ENCODE measurements at places on chromosomes 3 and 15.

DNA sequence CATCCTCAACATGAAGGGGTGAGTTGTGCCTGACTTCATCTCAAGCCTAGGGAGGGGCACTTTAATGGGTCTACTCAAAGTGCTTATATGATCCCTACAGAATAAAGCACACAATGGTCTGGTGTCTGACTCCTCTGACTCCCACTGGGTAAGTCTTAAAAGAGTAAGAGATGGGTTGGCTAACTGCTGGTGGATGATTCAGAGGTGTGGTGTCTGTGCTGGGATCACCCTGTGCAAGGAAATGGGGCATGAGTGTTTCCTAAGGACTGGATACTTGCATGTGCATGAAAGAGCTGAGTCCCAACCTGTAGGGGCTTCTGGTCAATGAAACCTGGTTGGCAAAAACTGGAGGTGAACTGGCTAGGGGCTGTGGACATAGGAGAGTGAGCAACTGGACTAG is 158.8 kb downstream of the IL20RB start:
- DNase-seq: no peak

GRCh38 chr15:39649757-39650156 is 68.9 kb downstream of the THBS1 start:
- DNase-seq: no peak

GRCh38 chr3:107907996-107908395 is 182.8 kb downstream of the CD47 start:
- DNase-seq: no peak

DNA sequence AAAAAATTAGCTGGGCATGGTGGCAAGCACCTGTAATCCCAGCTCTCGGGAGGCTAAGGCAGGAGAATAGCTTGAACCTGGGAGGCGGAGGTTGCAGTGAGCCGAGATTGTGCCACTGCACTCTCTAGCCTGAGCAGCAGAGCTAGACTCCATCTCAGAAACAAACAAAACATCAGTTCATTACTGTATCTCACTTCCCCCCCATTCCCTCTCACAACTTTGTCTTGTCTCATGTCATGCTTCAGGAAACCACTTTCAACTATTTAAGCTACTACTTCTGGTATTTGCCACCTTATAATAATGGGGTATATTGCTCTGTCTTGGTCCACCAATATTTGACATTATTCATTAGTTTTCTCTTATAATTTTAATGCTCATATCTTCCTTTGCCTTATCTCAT is 26.2 kb downstream of the PIK3CA start:
- no peak for DNase-seq

DNA sequence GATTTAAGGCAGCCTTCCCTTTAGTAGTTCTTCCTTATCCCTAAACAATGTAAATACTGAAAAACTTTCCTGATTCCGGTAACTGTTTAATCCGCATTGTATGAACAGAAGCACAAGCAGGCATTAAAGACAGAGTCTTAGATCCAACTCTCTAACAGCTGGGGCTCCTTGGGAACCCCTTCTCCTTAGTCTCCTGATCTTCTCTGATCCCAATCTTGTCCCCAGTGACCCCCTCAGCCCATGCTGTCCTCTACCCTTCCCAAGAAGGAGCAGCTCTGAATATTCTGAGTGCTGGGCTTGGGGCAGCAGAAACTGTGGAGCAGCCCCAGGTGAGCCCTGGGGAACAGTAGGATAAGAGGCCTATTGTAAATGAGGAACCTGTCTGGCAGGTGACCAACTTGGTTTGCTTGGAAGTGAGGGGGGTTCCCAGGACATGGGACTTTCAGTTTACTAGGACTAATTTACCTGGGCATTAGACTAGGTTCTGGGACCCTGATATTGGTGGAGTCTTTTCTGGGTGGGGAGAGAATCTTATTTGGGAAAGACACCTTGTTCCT is 13.0 kb upstream of the SLC30A4 start:
- no peak for DNase-seq

DNA sequence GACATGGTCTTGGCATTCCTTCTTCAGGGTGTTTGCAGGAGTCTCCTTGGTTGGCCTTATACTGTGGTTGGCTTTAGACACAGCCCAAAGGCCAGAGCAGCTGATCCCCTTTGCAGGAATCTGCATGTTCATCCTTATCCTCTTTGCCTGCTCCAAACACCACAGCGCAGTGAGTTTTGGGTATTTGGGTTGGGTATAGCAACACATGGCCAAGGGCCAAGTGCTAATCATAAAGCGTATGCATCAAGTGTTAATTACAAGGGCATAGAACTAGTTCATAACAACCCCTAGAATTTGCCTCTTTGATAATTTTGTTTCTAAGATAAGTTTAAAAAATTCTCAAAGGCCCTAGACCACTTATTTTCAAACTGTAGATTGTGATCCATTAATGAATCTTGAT is 11.8 kb downstream of the SLC28A2 start:
- no peak for DNase-seq

GRCh38 chr3:80232760-80233159 is 465.0 kb upstream of the ROBO1 start:
- no peak for DNase-seq

DNA sequence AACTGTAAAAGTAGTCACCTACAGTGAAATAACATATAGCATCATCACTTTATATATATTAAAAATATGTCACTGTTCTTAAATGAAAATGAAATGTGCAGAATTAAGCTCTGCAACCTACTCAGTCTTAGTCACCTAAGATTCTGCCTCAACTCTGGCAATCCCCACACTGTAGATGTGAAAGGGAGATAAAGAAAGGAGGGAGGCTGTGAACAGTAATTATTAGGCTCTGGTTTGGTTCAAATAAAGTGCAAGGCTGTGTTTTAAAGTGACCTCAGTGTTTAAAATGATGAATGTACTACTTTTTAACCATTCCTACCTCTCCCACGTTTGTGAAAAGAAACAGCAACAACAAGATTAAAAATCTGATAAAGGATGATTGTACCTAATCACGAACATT is 72.2 kb downstream of the ATP8B4 start:
- no peak for DNase-seq

GRCh38 chr3:73107215-73107614 is 45.8 kb downstream of the EBLN2 start:
- DNase-seq: no peak

- DNase-seq: no peak
Observed at GRCh38 chr3:69085833-69086722, 1.3 kb downstream of the ARL6IP5 start.

DNA sequence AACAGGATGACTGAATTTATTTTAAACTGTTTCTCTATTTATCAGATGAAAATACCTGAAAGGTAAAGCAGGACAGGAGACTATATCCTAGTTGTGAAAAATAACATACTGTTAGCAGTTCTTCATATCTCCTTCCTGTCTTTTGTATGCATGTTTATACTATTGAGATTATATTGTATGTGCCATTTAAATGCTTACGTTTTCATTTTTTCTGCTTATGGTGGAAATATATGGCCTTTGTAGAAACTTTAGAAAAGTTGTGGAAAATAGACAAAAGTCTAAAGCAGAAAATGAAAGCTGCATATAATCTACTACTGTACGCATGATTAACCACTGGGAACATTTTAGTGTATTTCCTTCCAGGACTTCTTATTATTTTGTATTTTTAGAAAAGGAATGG is 2.1 kb upstream of the PPM1L start:
- no peak for DNase-seq

DNA sequence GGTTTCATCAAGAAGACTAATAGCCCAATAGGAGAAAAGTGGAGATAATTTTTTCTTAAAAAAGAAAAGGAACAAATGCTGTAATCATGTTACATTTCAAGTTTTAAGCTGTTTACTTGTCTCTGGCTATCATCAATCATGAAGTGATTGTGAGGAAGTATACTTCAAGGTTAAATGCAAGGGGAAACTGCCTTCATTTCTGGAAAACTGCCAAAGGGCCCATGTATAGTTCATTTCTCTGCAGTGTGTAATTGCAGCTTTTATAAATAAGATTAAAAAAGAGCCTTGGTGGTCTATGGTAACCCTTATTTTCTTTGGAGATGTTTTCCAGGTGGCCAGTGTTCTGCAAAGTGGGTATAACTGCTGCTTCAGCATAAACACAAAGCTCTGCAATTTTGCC is 101.9 kb downstream of the GRM7 start:
- no peak for DNase-seq

DNA sequence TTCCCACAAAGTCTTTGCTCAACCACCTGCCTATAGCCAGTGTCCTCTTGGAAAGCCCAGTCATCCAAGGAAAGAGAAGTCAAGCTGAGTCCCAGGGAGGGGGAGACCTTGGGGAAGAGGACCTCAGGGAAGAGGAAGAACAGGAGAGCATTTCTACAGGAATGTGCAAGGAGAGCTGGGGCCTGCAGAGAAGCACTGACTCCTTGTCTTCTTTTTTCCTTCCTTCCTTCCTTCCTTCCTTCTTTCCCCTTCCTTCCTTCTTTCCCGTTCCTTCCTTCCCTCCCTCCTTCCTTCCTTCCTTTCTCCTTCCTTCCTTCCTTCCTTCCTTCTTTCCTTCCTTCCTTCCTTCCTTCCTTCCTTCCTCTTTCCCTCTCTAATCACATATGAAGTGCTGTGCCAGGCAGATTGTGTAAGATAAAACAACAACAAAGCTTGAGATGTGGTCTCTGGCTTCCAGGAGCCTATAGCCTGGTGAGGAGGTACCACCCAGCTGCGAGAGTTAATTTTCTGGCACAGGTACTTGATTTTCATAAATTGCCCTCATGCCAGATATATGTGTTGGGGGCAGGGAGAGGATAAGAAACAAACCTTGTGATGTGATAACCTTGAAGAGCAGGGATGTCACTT is 70.0 kb downstream of the NOX5 start:
- DNase-seq: no peak

DNA sequence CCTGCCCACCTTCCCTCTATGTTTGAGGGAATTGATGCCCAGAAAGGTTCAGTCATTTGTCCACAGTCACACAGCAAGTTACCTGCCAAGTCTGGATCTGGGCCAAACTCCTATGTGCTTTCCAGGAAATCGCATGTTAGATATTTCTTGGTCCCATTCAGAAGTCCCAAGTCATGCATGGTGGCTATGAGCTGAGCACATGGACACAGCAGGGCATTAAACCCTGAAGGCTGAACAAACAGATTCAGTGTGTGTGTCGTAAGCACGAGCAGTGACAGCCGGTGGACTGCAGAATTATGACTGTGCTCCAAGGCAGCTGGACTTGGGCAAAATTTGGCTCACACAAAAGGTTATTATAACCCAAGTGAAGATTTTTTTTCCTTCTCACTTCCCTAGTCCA is 11.4 kb upstream of the SLC6A6 start:
- DNase-seq: no peak

GRCh38 chr3:29679944-29680343 is 399.1 kb downstream of the RBMS3 start:
- no peak for DNase-seq

All from NCI-H1694 treated with DMSO at 0.1 percent for 48 hours (cell line).